ENCODE measurements at places on chromosomes 6 and 20. TPM values are rescaled to one million over a fixed set of nuclear protein-coding genes. Genes with fewer than 3 reads are reported as not detected.

Gene KHDC3L
- not detected for total RNA-seq

Gene SGK1
- 26.4 TPM for total RNA-seq

Gene APCDD1L
- total RNA-seq, result not detected

Gene TAGAP
- total RNA-seq, result 132 TPM

Gene TNFAIP3
- total RNA-seq, result 334 TPM

Gene C4A
- total RNA-seq, result 4.3 TPM

Gene KCNQ5
- total RNA-seq, result 13.1 TPM

Gene NTSR1
- not detected for total RNA-seq

Gene NUS1
- 74.2 TPM for total RNA-seq

Gene DEF6
- 72.7 TPM for total RNA-seq

Gene SLC12A5
- total RNA-seq, result not detected

Gene RHAG
- total RNA-seq, result 0.32 TPM

Gene DNAH8
- total RNA-seq, result 0.13 TPM

Gene C20orf173
- total RNA-seq, result not detected

Gene CUTA
- total RNA-seq, result 84.5 TPM

Gene OOEP
- 0.38 TPM for total RNA-seq

Gene ISM1
- total RNA-seq, result 11.5 TPM

Gene GABRR1
- total RNA-seq, result not detected

Gene GPX5
- not detected for total RNA-seq

Gene COL19A1
- 0.35 TPM for total RNA-seq

Gene SMIM28
- not detected for total RNA-seq

Gene PPDPF
- 171 TPM for total RNA-seq

Gene BPHL
- 4.5 TPM for total RNA-seq

Gene RIPOR3
- 0.71 TPM for total RNA-seq

Measured in activated T-cell treated with anti-CD3 and anti-CD28 coated beads, Interleukin-2, amount 50 U/mL, for 4 hours (primary cell).